ENCODE measurements at places on chromosomes 7 and 10.

GRCh38 chr10:131928248-131929095 lies 27.7 kb downstream of the PPP2R2D start:
- no peak for DNase-seq

DNA sequence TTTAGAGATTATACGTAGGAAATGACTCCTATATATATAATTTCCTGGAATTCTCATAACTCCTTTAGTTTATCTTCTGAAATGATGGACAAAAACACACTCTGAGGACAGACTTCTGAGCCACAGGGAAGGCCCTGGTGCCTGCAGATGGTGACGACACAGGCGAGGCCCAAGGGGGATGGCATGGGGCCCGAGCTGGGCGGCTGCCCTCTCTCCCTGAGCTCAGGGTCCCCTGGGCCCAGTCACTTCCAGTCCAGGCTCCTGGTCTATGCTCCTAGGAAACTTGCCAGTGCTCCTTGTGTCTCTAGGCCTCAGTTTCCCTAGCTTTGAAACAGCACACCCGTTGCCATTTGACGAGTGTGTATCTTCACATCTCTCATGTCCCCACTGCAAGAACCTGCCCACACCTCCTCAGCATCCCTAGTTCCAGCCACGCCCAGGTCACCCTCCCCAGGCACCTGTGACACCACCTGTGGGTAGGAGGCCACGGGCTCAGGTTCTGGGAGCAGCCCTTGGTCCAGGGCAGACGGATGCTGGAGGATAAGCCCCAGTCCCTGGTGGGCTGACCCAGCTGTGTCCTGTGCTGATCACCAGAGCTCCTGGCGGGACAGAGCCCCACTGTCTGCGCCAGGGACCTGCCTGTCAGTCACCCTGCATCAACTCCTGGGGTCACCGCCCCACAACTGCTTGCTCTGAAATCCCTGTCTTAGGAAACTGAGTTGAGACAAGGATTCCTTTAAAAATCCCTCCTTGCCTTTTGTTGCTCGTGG lies 23.4 kb upstream of the SHH start:
- no peak for DNase-seq

- no peak for DNase-seq
Observed at GRCh38 chr10:43252166-43252782, 14.6 kb downstream of the RASGEF1A start.

DNA sequence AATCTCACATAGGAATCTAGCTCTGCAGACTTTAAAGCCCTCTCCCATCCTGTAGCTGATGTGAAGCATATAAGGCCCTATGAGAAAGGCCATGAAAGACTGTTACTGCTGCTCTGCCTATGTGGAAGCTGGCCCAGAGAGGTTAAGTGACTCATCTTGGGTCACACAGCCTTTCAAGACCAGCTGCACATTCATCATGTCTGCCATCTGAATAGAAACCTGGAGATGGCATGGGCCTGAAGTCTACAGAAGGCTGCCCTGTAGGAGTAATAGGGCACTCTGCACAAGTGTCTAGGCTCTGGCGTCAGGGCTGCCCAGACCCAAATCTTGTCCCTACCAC lies 59.4 kb upstream of the COL13A1 start:
- no peak for DNase-seq

GRCh38 chr10:129689671-129690071 lies 222.6 kb downstream of the MGMT start:
- DNase-seq: no peak

- DNase-seq: no peak
Observed at GRCh38 chr10:48496831-48497779, 107.8 kb downstream of the ARHGAP22 start.

GRCh38 chr7:118870187-118870586 lies 645.7 kb downstream of the ANKRD7 start:
- no peak for DNase-seq
